Activated CD4-positive, alpha-beta T cell treated with anti-CD3 and anti-CD28 coated beads for 1 hour (primary cell): ENCODE measurements at places on chromosomes 13 and 19.

DNA sequence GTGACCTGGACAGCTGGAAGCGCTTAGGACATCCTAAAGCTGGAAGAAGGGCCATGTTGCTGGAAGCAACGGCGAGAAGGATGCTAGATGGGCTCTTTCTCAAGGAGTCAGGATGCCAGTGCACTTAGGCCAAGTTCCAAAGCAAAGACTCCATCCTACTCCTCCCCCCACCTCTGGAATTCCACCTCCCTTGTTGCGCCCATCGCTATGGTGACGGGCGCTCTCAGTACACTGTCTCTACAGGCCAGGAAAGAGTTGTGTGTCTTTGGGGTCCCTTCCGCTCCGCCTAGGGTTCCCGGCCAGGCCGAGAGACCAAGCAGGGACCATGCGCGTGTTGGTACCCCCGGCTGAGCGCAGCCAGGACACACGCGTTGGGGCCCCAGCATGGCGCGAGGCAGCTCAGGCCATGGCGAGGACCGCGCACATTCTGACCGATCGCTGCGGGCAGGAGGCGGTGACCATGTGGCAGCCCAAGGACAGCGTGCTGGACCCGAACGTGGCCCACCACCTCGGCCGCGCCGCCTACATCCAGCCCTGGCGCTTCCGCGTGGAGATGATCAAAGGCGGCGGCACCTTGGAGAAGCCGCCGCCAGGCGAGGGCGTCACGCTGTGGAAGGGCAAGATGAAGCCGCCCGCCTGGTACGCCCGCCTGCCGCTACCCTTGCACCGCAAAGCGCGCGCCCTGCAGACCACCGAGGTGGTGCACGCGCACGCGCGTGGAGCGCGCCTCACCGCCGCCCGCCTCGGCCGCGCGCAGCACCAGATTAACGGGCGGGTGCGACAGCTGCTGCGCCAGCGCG, 31.0 kb upstream of the SLC1A6 start:
- DNase-seq = no peak

- DNase-seq = no peak
Measured at GRCh38 chr13:51241720-51242119, 19.5 kb downstream of the FAM124A start.

GRCh38 chr19:14198384-14199376, 7.3 kb downstream of the ADGRL1 start:
- no peak for DNase-seq

- DNase-seq = no peak
Measured at GRCh38 chr13:79466872-79467271, 14.1 kb upstream of the NDFIP2 start.

DNA sequence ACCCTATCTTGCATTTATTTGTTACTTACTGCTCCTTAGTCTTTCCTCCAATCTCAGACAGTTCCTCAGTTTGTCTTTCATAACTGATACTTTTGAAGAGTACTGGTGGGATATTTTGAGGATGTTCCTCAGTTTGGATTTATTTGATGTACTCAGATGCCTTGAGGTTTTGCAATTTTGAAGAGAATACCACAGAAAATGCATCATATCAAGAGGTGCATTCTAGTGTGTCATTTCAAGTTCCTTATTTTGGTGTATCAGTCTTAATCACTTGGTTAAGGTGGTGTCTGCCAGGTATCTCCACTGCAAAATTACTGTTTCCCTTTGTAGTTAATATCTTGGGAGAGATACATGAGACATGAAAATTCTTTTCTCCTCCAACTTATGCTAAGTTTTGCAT, 75.1 kb downstream of the URI1 start:
- no peak for DNase-seq

DNA sequence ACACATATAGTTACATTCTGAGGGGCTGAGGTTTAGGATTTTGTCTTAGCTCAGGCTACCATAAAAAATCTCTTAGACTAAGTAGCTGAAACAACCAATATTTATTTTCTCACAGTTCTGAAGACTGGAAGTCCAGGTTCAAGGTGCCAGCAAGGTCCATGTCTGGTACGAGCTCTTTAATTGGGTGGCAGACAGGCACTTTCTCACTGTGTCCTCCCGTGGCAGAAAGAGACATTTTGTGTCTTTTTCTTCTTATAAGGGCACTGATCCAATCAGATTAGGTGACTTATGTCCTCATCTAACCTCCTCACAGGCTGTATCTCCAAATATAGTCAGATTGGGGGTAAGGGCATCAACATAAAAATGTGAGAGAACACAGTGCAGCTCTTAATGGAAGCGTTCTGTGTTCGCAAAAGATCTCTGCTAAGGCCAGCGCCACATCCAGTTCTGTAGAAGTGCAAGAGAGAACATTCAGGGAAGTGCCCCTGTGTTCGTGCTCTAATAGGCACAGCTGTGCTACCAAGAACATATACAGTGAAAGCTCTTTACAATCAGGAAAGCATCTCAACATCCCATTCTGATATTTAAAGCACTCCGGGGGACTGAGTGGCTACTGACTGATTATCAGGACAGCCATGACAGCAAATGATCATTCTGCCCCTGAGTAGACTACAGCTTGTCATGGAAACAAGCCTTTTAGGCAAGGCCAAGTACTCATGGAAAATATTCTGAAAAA, 819.2 kb downstream of the LIG4 start:
- no peak for DNase-seq

DNA sequence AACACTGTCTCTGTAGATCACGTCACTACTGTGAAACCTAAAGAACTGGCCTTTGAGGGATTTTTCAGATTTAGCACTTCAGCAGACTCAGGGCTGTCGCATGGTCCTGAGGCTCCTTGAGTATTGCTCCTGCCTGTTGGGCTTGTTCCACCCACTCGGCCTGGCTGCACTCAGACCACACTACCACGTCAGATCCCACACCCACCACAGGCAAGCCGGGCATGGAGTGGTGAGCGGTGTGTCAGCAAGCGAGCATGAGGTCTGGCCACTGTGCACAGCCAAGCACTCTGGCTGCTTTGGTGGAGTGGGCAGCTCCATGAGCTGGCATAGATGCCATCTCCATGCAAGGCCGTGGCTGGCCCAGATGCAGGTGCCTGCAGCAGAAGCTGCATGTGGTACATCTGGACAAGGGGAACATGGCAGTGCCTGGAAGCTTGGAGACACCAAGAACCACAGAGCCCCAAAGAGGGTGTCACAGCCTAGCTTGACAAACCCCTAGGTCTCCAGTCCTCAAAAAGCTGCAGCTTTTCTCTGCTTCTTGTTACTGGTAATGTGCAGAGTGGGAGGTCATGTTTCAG, 9.4 kb upstream of the IGFL1 start:
- no peak for DNase-seq

GRCh38 chr19:4400135-4400936, at the start of gene SH3GL1:
SH3GL1 (minus strand) TSS chr19:4400547; CDS start chr19:4400368, 179 bp downstream.
- DNase-seq = peak; percentile 92

GRCh38 chr19:8403098-8403819, 9.8 kb upstream of the MARCHF2 start:
- no peak for DNase-seq

DNA sequence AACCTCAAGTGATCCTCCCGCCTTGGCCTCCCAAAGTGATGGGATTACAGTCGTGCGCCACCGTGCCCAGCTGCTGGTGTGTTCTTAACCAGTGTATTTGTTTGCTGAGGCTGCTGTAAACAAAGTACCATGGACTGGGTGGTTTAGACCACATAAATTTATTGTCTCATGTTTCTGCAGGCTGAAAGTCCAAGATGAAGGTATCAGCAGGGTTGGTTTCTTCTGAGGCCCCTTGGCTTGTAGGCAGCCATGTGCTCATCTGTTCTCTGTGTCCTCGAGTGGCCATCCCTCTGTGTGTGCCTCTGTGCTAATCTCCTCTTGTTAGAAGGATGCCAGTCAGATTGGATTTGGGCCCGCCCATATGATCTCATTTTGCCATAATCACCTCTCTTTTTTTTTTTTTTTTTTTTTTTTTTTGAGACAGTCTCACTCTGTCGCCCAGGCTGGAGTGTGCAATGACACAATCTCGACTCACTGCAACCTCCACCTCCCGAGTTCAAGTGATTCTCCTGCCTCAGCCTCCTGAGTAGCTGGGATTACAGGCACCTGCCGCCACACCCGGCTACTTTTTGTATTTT, 31.8 kb downstream of the PEX11G start:
- DNase-seq = no peak

- no peak for DNase-seq
Measured at GRCh38 chr13:105937451-105937850, 598.0 kb downstream of the EFNB2 start.

DNA sequence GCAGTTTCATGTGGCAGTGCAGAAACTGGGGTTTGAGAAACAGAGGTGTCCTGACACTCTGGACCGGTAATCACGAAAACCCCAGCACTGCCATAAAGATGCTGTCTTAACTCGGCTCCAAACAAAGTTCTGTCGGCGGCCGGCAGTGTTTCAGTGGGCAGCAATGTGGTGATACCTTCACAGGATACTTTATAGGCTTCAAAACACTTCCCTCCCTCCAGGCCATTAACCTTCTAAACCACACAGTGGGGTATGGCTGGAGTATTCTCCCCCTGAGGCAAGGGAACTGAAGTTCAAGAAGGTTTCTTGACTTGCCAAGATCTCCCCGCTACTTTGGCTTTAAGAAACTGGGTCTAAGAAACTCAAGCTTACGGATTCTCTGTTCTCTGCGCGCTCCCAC, 1.1 kb downstream of the RUBCNL start:
- no peak for DNase-seq

DNA sequence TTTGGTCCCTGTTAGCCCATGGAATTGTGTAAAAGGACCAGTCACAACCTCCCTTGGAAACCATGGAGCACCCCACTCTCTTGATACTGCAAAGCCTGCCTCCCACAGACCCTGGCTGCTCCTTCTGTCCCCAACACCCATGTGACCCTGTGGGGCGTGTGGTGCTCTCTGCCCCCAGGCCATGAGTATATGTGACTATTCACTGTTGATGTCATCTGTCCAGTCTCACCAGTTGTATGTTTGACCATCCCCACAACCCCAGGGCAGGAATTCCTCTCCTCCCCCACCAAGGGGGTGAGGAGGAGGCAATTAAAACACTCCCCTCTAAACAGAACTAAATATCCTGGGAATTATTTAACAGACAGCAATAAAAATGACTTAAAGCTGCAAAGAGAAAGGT, 35.2 kb downstream of the KCTD15 start:
- DNase-seq = no peak

GRCh38 chr13:33322543-33322809, 36.9 kb upstream of the STARD13 start:
- DNase-seq = no peak

- no peak for DNase-seq
Measured at GRCh38 chr13:46160065-46160464, 21.9 kb downstream of the LCP1 start.

GRCh38 chr19:8334458-8335342, 8.4 kb downstream of the KANK3 start:
- no peak for DNase-seq

DNA sequence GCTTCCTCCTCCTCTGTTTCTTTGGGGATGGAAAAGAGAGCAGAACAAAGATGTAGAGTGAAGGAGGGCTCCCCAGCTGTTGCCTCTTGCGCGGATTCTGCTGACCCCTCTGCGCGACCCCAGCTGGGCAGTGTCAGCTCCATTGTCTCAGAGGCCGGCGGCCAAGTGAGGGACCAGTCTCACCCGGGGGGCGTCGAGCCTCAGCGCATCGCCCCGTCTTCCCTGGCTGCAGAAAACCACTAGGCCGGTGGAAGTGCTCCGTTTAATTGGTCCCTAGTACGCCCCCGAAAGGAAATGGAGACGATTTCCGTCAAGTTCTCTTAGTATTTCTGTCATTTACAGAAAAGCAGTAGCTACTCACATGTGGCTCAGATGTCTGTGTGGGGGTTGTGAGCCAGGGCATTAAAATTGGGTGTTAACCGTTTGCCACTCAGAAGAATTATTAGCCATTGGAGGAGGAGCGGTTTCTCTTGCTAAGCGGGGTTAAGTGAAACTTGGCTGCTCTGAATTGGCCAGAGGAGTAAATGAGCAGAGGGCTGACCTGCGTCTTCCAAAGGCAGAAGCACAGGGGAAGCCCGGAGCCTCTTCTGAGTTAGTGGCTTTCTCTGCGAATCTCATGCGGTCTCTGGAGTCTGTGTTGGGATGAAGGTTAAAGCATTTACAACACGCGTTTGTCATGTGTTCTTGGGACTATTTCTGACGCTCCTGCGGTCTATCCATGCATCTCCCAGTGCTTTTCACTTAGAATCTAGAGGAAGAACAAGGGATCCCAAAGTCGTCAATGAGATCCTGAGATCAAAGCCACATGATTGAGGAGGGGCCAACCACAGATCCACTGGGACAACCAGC, 132.8 kb upstream of the MYO16 start:
- DNase-seq = no peak

- DNase-seq = no peak
Measured at GRCh38 chr19:46797881-46798280, 9.5 kb upstream of the SLC1A5 start.

DNA sequence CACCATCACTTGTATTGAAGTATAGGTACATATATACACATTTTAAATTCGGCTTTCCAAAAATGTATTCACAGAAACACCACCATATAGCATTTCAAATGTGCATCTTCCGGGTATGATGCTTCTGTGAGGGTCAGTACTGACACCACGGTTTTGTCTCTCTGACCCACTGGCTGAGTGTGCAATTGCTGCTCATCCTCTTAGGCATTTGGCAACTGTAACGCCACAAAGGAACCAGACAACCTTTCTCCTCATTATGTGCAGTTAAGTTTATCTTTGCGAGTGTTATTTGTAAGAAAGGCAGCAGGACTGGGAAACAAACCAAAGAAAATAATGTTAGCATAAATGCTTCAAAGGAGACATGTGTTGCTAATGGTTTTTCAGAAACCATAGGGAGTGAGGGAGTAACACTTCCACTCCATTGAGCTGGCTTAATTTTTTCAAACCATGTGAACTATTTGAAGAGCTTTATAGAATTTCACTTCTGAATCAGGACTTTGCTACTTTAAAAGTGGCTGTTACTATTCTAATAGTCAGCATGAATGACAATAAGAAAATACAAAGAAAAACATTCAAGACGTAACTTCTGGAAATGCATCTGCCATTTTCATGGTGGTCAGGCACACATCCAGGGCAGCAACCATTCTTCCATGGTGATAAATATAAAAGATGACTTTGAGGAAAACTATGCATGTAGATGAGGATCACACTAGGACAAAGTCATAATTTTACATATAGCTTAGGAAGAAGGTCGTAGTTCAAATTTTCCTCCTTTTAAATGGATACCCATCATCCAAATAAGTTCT, 423.3 kb downstream of the MZT1 start:
- no peak for DNase-seq

GRCh38 chr13:80033951-80034350, 307.0 kb downstream of the SPRY2 start:
- DNase-seq = no peak

DNA sequence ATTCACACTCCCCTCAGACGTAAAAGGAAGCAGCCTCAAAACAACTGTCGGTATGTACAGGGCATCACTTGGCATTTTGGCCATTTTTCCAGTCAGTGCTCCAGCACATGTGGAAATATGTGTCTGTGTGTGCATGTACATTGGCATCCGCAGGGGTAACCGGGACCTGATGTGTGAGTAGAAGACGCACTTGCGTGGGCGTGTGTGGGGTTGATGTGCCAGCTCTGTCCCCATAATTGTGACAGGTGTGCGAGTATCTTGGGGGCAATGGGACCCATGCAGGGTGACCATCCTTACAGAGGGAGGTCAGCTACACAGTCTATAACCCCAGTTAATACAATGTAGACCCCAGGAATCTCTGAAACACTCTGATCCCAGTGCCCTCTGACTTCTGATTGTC, 7.3 kb upstream of the ZNF331 start:
- DNase-seq = no peak
